Occipital lobe (tissue), 3 donors: ENCODE measurements at places on chromosomes 13 and 19. TPM values are rescaled to one million over a fixed set of nuclear protein-coding genes. Genes with fewer than 3 reads are reported as not detected.

Gene APC2
- total RNA-seq, result 141 TPM

Gene SPINT2
- total RNA-seq, result 73.9 TPM

Gene ZNF865
- 1.2 TPM for total RNA-seq

Gene OR4F17
- total RNA-seq, result not detected

Gene ATP8B3
- under 0.01 TPM for total RNA-seq

Gene CEACAM21
- 1.6 TPM for total RNA-seq

Gene CIC
- 19.5 TPM for total RNA-seq

Gene RNF225
- not detected for total RNA-seq

Gene RAX2
- not detected for total RNA-seq

Gene SOX1
- 8.3 TPM for total RNA-seq

Gene ZNF99
- total RNA-seq, result 0.16 TPM

Gene ZNF177
- 11.9 TPM for total RNA-seq

Gene F7
- 0.16 TPM for total RNA-seq

Gene MRPL57
- 15.0 TPM for total RNA-seq

Gene DMWD
- 41.0 TPM for total RNA-seq

Gene HCST
- total RNA-seq, result not detected

Gene ONECUT3
- total RNA-seq, result not detected

Gene MBD3L3
- not detected for total RNA-seq

Gene SERP2
- 30.7 TPM for total RNA-seq

Gene ZNF763
- total RNA-seq, result 6.7 TPM

Gene EFNA2
- 8.1 TPM for total RNA-seq

Gene GPATCH1
- total RNA-seq, result 16.4 TPM

Gene COX7A1
- total RNA-seq, result 3.9 TPM

Gene VSTM1
- not detected for total RNA-seq

Gene ZNF610
- total RNA-seq, result 17.8 TPM

Gene ICAM1
- total RNA-seq, result 1.6 TPM

Gene PGLYRP2
- total RNA-seq, result not detected

Gene ZNF491
- 12.9 TPM for total RNA-seq

Gene POGLUT2
- 11.5 TPM for total RNA-seq

Gene GIPR
- total RNA-seq, result not detected

Gene HNRNPA1L2
- total RNA-seq, result 7.5 TPM

Gene ZGLP1
- 1.6 TPM for total RNA-seq

Gene RTBDN
- total RNA-seq, result 2.0 TPM

Gene LILRA1
- total RNA-seq, result 0.16 TPM

Gene CA11
- total RNA-seq, result 9.8 TPM

Gene CILP2
- total RNA-seq, result 0.62 TPM

Gene DACT3
- total RNA-seq, result 14.5 TPM

Gene TUBA3C
- total RNA-seq, result not detected

Gene CYP2F1
- total RNA-seq, result not detected

Gene TMC4
- total RNA-seq, result not detected

Gene ERICH6B
- not detected for total RNA-seq

Gene TOMM40
- total RNA-seq, result 23.1 TPM

Gene IGFL2
- total RNA-seq, result 0.31 TPM

Gene ZNF738
- 34.9 TPM for total RNA-seq

Gene VSIG10L
- 0.62 TPM for total RNA-seq

Gene HNRNPL
- total RNA-seq, result 350 TPM

Gene EBI3
- 0.47 TPM for total RNA-seq
